ENCODE measurements at places on chromosomes 12 and 14.

GRCh38 chr12:94304566-94305061, 155.1 kb downstream of the CEP83 start:
- DNase-seq = no peak

DNA sequence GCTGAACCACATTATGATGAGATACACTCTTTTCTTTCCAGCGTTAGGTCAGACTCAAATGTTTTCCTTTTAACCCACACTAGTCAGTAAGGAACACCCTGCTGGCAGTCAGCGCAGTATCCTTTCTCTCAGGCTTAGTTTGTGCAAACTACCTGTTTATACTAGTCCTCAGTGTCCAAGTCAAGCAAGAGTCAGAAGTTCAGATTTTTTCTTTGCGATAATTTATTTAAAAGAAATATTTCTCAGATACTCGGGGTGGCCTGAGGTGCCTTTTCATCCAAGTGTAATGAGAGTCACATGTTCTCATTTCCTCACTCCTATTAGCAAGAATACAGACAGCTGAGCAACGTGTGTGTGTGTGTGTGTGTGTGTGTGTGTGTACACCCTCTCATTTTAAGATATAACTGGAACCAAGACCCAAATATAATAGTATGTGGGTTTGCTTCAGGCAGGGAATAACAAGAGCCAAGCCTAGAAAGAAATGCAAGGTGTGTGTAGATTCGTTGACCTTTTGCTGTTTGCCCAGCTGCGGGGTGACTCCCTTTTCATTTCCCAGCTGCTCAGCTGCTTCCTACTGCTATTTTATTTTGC, 182.7 kb downstream of the KICS2 start:
- DNase-seq = no peak

- no peak for DNase-seq
Measured at GRCh38 chr14:74705613-74706500, 7.0 kb downstream of the AREL1 start.

DNA sequence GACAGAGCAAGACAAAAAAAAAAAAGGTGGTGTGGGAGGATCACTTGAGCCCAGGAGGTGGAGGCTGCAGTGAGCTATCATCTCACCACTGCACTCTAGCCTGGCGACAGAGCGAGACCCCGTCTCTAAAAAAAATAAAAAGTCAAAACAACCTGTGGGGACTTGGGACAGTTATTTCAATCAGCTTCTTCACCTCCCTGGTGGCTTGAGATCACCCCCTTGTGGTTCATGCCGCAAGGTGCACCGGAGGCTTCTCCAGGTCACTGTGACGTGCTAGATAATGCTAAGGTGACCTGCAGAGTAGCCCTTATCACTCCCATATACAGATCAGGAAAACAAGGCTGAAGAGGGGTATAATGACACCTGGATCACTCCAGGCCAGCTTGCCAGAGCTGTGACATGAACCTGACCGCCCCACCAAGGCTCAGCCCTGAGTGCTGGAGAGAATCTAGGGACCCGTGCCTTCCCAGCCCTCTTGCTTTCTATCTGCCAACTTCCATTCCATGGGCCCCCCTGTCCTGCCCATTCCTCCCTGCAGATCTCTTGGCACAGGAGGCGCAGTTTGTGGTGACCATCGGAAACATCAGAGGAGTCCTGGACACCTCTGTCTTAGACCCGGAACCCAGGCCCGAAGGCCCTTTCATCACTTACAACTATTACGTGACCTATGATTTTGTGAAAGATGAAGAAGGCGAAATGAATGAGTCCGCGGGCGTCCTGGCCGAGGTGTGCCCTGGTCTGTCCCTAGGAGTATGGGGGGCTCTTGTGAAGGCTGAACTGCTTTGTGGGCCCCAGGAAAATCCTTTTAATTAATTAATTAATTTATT, 8.1 kb downstream of the LRRC43 start:
- peak; percentile 53 for DNase-seq

- no peak for DNase-seq
Measured at GRCh38 chr12:92029902-92030586, 115.6 kb downstream of the BTG1 start.

DNA sequence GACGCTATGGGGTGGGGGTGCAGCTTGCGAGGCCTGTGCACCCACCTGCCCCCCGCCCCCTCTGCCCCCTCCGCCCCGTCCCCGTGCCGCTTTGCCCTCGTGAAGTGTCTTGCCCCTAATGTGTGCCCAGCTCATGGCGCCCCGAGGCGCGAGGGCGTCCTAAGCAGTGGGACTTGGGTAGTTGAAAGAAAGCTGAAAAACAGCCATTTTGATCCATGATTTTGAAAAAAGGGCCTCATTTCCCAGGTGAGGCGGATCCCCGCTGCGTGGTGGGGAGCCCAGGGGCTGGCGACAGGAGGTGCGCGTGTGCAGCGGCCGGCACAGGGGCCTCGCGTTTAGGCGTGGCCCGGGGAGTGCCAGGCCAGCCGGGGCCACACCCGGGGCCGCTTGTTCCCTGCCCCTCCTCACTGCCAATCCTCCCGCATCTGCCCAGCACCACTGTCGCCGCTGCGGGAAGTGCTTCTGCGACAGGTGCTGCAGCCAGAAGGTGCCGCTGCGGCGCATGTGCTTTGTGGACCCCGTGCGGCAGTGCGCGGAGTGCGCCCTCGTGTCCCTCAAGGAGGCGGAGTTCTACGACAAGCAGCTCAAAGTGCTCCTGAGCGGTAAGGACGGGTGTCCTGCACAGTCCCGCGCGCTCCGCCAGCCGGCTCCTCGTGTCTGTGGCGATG, 11.8 kb downstream of the ZFYVE21 start:
- DNase-seq = no peak

DNA sequence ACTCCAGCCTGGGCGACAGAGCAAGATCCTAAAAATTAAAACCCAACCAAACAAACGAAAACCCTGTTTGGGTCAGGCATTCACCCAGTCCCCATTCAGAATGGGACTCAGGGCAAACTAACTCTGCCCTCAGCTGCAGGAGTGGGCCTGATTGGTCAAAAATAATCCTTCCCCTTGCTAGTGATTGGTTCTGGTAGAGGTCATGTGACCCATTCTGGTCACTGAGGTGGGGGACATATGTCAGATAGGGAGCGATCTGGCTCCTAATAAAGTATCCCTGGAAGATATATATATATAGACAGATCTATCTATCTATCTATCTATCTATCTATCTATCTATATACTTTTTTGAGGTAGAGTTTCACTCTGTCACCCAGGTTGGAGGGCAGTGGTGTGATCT, 29.5 kb upstream of the MED13L start:
- DNase-seq = no peak

GRCh38 chr12:123076604-123077297, 74.1 kb downstream of the PITPNM2 start:
- peak; percentile 42 for DNase-seq

DNA sequence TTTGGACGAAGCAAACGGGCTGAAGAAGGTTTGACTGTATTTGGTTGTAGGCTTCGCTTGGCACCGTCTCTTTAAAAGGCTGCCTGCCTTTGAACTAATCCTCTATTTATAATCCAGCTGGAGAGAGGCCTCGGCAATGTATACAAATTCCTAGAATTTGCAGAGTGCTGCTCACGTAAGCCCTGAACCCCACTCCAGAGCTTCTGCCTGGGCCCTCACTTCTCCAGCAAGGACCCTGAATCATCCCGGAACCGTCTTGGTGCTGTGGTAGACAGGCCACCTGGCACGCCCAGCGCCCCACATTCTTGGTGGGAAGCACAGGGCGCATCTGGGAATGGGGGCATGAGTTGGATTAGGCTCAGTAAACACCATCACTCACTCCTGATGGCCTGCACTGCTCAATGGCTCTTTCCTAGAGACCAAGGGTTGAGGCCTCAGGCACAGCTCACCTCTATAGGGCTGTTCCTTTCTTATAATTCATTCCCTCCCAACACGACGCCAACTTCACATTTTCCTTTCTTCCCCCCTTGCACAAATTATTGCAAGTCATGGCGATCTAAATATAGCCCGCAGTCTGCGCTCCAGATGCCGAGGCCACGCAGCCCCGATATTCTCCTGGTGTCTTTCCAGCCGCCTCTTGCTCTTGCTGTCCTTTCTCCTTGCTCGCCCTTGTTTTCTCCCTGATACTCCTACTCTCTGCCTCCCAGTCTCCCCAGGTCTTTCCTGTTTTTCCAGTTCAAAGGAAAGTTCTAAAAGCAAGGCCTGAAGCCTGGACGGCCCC, 141.0 kb downstream of the ZFP36L1 start:
- no peak for DNase-seq

- no peak for DNase-seq
Measured at GRCh38 chr12:19994968-19995367, 373.4 kb upstream of the PDE3A start.

DNA sequence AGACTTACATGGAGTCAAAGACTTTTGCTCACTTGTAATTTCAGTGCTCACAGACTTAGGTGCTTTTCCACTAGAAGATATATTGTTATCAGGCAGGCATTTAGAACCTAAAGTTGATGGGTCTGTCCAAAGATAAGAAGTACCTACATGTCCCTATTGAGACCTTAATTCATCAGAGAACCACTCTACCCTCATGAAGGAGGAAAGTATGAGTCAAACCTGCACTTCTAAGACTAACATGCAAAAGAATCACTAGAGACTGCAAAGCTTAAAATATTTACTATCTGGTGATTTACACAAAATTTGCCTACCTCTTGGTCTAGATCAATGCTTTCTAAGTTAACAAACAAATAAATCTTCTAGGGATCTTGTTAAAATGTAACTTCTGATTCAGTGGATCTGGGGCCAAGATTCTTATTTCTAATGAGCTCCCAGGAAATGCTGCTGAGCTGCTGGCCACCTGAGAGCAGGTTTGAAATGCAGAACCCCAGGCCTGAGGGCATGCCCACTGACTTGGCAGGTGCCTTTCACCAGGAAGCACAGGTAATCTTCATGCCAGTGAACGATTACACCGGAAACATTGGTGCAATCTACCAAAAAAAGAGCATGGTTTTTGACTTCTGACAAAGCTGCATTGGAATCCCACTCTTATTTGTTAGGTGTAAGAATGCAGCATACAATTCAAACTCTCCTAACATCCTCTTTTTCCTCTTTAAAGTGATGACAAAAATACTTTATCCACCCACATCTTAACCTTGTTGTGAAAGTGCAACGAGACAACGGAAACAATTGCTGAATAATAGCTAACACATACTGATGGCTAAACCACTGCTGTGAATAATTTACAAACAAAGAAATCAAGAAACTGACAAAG, 214.2 kb downstream of the ADAMTS20 start:
- DNase-seq = no peak
